ENCODE measurements at places on chromosomes 5 and 9. TPM values are rescaled to one million over a fixed set of nuclear protein-coding genes. Genes with fewer than 3 reads are reported as not detected.

Gene CCDC152
- total RNA-seq = 0.68 TPM

- DNase-seq = peak; percentile 1
Observed at GRCh38 chr5:112594095-112594850, 143.4 kb upstream of the APC start.

DNA sequence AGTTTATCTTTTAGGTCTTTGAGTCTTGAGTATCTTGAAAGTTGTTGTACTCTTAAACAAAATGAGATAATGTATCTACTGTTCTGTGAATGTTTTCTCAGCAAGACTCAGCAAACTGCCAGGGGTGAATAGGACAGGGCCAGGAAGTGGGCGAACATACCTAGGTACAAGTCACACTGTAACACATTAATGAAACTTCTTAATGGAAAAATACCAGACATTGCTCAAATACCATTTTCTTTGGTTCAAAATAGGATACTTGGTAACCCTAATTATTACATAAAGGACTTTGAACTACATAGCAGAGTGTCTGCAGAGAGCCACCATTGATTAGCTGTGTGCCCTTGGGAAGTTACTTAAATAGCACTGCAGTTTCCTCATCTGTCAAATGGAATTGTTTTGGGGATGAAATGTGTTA lies 197.5 kb downstream of the ARHGEF28 start:
- peak; percentile 84 for DNase-seq

- DNase-seq = no peak
Observed at GRCh38 chr5:180112181-180112861, 40.8 kb upstream of the RNF130 start.

Gene HNRNPK
- total RNA-seq = 691 TPM

DNA sequence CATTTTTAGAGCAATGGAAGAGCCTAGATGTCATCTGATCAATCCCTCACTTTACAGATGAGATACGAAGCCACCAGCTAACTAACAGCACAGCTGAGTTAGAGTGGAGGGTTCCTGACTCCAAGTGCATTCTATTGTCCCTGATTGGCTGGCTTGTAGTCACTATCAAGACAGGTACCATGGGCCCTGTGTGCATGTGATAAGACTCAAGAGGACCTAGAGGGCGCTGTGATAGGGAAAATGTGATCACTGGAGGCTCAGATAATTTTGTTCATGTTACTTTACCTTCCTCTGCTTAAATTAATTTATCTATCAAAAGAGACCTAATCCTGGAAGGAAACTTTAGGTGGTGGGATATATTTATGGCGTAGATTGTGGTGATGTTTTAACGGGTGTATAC lies 19.5 kb upstream of the SNAPC3 start:
- no peak for DNase-seq

Gene GPR21
- not detected for total RNA-seq
